NCI-H69 (cell line): ENCODE measurements at places on chromosomes 4 and X.
A peak's percentile ranks its signal among the peaks of the same experiment; 100 is the strongest.

- peak; percentile 92 for DNase-seq
Observed at GRCh38 chrX:13837290-13837745, 20.4 kb upstream of the GPM6B start.

DNA sequence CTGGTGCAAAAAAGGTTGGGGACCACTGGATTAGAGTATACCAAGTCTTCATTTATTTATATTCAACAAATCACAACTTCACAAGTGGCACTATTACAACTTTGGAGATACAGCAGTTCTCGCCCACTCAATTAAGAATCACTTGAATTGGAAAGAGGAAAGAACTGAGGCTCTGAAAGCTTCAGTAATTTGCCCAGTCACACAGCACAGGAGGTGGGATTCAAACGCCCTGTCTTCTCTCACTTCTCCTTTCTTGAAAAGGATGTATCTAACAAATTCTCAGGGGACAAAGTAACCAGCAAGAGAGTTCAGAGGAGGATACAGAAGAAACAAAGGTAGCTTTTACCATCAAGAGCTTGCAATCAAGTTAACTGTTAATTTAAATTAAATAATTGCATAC, 12.4 kb downstream of the SMIM14 start:
- no peak for DNase-seq

- DNase-seq: no peak
Observed at GRCh38 chr4:158913766-158914165, 144.9 kb downstream of the FNIP2 start.

DNA sequence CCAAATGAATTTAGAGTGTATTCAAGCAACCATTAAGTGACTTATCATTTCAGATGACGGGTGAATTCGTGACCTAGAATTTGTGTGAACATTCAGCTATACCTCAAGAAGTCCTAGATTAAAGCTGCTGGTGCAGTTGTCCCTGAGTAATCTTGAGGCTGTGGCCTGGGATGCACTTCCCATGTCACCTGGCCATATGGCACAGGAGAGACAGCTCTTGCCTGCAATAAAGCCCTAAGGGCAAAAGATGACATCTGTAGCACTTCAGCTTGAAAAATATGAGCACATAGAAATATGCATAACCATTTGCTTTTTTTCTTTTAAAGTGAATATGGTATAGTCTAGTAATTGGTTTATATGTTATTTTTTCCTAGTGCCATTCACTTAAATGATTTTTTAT, 125.8 kb downstream of the FHDC1 start:
- peak; percentile 56 for DNase-seq

GRCh38 chr4:24595659-24596058, 11.3 kb upstream of the DHX15 start:
- no peak for DNase-seq

GRCh38 chr4:94814237-94814636, 56.5 kb downstream of the BMPR1B start:
- DNase-seq: no peak

DNA sequence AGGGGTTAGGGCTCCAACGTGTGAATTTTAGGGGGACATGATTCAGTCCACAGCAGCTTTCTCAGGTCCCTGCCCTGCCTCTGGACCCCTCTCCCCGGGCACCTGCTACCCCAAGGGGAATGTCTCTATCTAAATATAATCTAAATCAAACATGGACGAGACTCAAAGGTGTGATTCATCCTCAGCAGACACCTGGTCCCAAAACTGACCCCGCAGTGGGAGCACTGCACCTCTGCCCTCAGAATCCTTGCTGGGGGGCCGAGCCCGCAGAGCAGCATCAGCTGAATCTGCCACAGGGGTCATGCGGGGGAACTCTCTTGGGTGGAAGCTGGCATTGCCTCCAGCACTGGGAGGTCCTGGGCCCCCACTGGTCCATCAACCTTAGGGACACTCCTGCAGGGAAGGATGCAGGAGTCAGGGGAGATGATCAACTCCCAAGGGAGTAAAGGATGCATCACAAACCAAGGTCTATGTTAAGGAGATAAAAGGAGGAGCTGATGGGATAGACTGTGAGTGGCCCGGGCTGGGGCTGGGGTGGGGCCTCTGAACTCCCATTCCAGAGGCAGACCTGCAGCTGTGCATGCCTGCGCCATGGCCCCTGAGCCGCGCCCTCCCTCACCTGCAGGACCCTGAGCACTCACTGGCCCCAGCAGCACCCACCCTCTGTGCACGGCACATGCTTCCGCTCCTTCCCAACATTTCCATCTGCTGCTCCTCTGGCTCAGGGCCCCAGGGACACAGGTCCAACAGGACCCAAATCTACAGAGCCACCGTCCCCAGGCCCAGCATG, 54.0 kb downstream of the ADRA2C start:
- no peak for DNase-seq

DNA sequence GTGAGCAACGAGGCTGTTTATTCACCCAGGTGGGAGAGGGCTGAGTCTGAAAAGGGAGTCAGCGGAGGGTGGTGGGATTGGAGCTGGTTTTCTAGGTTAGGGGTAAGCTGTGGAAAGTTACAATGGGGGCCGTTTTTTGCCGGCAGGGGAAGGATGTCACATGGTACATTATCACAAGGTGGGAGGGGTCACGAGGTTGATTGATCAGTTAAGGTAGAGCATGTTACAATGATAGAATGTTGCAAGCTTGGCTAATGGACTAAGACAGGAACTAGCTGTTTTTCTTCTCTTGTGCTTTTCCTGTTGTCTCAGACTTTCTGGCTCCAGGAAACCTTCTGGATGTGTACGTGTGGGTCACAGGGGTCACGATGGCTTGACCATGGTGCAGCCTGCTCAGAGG, 536.3 kb upstream of the HTR2C start:
- no peak for DNase-seq

DNA sequence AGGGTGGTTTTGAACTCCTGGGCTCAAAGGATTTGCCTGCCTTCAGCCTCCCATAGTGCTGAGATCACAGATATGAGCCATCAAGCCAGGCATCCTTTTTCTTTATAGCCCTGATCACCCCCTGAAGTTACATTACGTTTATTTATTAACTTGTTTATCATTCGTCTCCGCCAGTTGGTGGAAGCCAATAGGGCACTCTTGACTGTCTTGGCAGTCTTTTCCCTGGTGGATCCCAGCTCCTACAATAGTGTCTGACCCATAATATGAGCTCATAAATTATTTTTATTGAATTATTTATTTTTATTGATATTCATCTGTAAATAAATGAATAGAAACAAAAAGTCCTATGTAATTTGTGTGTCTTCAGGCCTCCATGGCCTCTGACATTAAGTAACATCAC, 484.3 kb upstream of the FAT1 start:
- no peak for DNase-seq

DNA sequence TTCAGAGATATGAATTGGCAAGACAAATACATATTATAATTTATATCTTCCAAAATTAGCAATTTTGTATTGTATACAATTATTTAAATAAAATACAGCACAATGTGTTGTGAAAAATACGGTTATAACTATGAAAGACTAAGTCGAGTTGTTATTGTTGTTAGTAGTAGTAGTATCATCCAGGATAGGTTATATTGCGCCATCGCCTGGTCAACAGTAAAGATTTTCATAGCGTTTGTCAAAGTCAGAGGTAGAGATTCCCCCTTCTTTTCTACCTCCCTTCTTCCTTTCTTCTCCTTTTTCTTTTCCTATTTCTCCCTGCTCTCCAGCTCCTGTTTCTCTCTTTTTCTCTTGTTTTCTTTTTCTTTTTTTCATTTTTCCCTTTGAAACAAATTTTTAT, 499.1 kb upstream of the EPHA5 start:
- DNase-seq: peak; percentile 36

- DNase-seq: no peak
Observed at GRCh38 chr4:36027203-36027602, 217.1 kb downstream of the ARAP2 start.

GRCh38 chrX:128650326-128650725, 598.1 kb upstream of the ACTRT1 start:
- DNase-seq: peak; percentile 7

DNA sequence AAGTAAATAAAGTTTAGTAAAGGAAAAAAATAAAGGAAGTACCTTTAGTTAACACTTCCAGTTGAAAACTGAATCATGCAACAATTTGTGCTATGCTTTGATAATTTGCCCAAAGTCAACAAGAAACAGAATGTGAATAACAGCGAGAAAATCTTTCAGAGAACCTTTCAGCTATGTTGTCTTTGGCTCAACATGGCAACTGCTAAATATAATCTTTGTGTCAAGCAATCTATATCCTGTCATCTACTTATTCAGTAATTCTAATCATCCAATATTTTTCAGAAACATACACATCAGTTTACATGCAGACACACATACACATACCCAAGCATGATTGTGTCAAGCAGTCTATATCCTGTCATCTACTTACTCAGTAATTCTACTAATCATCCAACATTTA, 136.0 kb upstream of the PABPC4L start:
- DNase-seq: no peak

DNA sequence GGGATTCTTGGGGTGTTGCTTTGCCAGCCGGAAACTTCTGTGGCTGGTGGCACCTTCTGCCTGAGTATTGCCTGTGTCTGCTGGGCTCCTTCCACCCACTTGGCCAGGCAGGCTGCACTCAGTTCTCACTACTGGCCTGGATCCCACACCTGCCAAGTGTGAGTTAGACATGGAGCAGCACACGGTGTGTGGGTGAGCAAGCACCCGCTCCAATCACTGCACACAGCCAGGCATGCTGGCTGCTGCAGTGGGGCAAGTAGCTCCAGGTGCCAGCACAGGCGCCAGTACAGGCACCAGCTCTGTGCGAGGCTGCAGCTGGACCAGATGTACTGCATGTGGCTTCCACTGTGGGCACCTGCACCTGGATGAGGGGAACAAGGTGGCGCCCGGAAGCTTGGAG, 23.9 kb downstream of the DCUN1D4 start:
- DNase-seq: no peak
